ENCODE measurements at places on chromosomes 13 and 19.

GRCh38 chr19:49682274-49682673, 5.2 kb downstream of the PRMT1 start:
- no peaks in the 10 kb centered on the region for H3K27me3 ChIP-seq
- H3K36me3 ChIP-seq, result peaks cover 45% of the 10 kb centered on the region
- peaks cover 23% of the 10 kb centered on the region for H3K4me1 ChIP-seq
- H3K4me3 ChIP-seq, result no peak overlapping the region
- H3K27ac ChIP-seq, result no peak overlapping the region
- no peak for DNase-seq

DNA sequence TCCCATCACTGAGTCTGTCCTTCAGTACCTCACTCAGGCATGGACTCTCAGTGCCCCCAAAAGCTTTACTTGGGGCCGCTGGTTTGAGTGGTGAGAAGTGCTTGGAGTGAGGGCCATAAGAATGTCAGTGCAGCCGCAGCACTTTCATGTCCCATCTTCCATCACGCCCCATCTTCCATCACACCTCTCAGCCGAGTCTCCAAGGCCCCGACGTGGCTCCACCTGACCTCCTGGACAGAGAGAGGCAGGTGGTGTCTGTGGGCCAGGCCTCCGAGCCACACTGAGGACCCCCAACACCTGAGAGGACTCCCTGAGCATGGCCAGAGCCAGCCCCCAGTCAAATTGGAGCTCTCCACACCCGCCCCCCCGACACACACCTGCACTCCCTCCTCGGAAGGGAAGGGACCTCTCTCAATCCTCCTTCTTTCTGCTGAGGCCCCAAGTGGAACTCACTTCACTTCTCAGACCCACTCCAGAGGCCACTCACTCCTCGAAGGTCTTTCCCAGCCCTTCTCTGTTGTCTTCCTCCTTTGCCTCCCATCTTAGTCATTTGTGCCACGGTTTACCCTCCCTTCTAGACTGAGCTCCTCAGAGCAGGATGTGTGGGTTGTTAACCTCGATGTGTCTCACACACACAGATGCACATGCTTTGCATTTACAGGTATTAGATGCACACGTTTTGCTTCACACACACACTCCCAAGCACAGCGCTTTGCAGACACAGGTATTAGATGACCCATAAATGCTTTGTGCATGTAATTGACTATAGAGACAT, 65.7 kb upstream of the ATP12A start:
- H3K27me3 ChIP-seq, result no peaks in the 10 kb centered on the region

DNA sequence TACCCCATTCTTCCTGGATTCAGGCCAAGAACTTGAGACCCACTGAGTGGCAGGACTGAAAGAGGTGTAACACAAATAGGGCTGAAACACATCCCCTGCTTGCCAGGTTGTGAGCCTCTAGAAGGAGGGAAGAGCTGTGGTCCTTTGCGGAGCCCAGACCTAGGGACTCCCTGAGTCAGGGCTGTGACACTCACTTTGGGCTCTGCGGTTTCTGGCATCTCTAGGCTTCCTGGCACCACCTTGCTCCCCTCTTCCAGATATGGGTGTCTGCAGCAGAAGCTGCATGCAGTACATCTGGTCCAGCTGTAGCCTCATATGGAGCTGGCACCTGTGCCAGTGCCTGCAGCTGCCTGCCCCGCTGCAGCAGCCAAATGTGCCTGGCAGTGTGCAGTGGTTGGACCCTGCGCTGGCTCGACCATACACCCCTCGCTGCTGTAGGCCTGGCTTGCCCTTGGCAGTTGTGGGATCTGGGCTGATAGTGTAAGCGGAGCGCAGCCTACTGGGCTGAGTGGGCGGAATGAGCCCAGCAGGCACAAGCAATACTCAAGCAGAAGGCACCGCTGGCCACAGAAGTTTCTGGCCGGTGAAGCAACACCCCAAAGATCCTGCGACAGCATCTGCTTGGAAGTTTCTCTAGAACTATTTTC, 290.4 kb downstream of the SLITRK6 start:
- no peaks in the 10 kb centered on the region for H3K27me3 ChIP-seq
- no peaks in the 10 kb centered on the region for H3K4me1 ChIP-seq
- no peak overlapping the region for H3K4me3 ChIP-seq
- no peak overlapping the region for H3K27ac ChIP-seq
- no peaks in the 10 kb centered on the region for H3K36me3 ChIP-seq

DNA sequence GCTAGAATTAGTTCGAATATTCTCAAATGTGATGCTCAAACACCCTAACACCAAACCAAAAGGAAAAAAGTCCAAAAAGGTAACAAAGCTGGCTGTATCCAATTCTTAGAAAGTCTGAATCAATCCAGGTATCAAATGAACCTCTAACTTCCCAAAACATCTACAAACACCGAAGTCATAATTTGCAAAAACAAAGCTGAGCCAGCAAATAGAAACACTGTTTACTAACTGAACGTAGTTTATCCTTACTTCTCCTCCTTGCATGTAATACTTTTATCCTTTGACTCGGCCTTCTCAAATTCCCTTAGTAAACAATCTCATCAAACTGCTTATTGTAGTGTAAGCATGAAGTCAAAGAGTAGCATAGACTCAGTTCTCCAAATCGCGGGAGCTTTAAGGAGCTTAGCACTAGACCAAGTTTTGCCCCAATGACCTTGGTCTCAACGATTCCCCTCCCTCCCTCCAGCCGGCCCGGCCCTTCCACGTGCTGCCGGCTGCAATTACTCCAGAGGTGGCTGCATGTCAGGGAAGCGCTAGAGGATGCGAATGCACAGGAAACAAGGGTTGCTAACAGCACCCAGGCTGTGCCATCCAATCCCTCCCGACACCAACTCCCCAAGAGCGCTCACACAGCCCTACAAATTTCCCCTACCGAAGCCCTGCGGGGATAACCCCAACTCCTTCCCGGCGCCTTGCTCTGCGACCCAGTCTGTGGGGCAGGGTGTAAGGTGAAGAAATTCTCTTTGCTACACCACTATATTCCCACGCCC, 693 bp downstream of the XPO4 start:
- no peak for DNase-seq
- H3K27ac ChIP-seq, result peak overlapping the region; percentile 64
- H3K4me1 ChIP-seq, result no peaks in the 10 kb centered on the region
- peaks cover 19% of the 10 kb centered on the region for H3K36me3 ChIP-seq
- H3K4me3 ChIP-seq, result peak overlapping the region; percentile 99

DNA sequence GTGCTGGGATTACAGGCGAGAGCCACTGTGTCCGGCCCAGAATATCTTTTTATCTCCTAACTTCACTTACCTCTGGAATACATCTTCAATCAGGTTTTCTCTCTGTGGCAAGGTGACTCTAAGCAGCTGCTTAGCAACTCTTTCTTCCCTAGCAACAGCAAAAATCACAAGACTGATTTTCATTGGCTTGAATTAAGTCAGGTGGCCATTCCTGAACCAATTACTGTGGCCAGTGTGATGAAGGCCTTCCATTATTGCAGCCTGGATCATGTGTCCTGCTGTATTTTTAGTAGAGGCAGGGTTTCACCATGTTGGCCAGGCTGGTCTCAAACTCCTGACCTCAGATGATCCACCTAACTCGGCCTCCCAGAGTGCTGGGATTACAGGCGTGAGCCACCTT, 9.0 kb upstream of the LTBP4 start:
- no peak overlapping the region for H3K27ac ChIP-seq

- no peak for DNase-seq
- no peaks in the 10 kb centered on the region for H3K36me3 ChIP-seq
- no peaks in the 10 kb centered on the region for H3K4me1 ChIP-seq
- no peaks in the 10 kb centered on the region for H3K27me3 ChIP-seq
- H3K27ac ChIP-seq, result no peak overlapping the region
Observed at GRCh38 chr13:94236872-94237271, 242.6 kb downstream of the DCT start.

- no peak overlapping the region for H3K27ac ChIP-seq
- DNase-seq, result no peak
- H3K4me3 ChIP-seq, result no peak overlapping the region
- H3K4me1 ChIP-seq, result no peaks in the 10 kb centered on the region
Observed at GRCh38 chr19:29090783-29091526, 122.0 kb downstream of the UQCRFS1 start.

DNA sequence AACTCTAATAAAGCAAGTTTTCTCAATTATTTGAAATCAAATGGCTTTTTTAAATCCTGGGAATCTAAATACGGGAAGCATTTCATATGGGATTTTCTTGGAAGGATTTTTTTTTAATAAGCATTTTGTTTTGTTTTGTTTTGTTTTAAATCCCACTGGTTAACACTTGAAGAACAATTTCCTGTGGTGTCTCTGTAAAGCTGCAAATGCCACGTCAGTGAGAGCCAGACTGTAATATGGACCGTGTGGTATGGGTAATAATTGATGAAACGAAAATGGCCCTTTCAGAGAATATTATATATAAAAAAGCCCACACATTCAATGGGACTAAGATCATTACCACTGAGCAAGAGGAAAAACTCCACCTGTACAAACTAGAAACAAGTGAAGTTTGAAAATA, 33.9 kb upstream of the MIR17HG start:
- H3K4me1 ChIP-seq, result no peaks in the 10 kb centered on the region
- no peak for DNase-seq
- no peak overlapping the region for H3K27ac ChIP-seq
- no peaks in the 10 kb centered on the region for H3K36me3 ChIP-seq
- no peaks in the 10 kb centered on the region for H3K27me3 ChIP-seq

GRCh38 chr19:48695743-48696352, at the start of gene FUT2:
FUT2 (plus strand) TSS chr19:48695971; CDS start chr19:48702957, 6,986 bp downstream.
- H3K36me3 ChIP-seq, result no peaks in the 10 kb centered on the region
- H3K27ac ChIP-seq, result no peak within 1 kb of the TSS

GRCh38 chr19:41876847-41877832, at the start of gene CD79A:
CD79A (plus strand) TSS chr19:41877279; CDS start chr19:41877305, 26 bp downstream.
- H3K27ac ChIP-seq, result no peak within 1 kb of the TSS
- H3K4me3 ChIP-seq, result no peak within 1 kb of the TSS
- H3K27me3 ChIP-seq, result peaks cover 7% of the 10 kb centered on the region
- no peaks in the 10 kb centered on the region for H3K4me1 ChIP-seq
- H3K36me3 ChIP-seq, result peaks cover 3% of the 10 kb centered on the region

GRCh38 chr13:34815526-34815925, 126.5 kb upstream of the NBEA start:
- H3K36me3 ChIP-seq, result no peaks in the 10 kb centered on the region
- H3K27ac ChIP-seq, result no peak overlapping the region
- no peaks in the 10 kb centered on the region for H3K27me3 ChIP-seq
- H3K4me3 ChIP-seq, result no peak overlapping the region
- no peaks in the 10 kb centered on the region for H3K4me1 ChIP-seq

DNA sequence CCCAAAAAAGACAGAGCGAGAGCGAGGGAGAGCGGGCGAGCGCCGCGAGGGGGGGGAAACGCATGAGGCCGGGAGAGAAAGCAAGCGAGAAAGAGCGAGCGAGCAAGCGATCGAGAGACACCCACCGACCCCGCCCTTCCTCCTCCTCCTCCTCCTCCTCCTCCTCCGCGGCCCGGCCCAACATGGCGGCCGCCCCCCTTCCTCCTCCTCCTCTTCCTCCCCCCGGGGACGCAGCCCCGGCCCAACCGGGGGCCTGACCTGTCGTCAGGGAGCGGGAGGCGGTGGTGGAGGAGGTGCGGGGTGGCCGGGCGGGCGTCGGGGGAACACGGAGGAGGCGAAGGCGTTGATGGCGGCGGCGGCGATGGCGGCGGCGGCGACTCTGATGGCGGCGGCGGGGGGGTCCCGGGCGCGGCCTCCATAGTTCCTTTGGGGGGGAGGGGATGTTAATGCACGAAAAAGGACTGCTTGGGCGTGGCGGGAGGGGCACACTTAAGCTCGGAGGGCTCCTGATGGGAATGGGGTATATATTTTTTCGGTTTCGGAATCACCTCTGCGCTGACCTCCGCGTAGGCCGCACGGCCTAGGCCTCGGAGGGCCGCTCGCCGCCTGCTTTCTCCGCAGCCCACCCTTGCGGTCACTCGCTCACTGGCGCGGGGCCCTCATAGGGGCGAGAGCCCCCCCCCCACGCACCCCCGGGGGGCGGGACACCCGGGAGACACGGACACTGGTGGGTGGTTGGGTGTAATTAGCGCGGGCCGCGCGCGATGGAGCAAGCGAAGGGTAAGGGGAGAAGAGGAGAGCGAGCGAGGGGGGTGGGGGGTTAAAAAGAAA, 1.2 kb downstream of the ZC3H4 start:
- DNase-seq, result peak; percentile 72
- H3K4me3 ChIP-seq, result peak overlapping the region; percentile 64
- peak overlapping the region; percentile 93 for H3K27ac ChIP-seq
- H3K27me3 ChIP-seq, result no peaks in the 10 kb centered on the region

GRCh38 chr13:30735025-30735871, at the start of gene ALOX5AP:
ALOX5AP (plus strand) TSS chr13:30735543; CDS start chr13:30735606, 63 bp downstream.
- H3K4me3 ChIP-seq, result no peak within 1 kb of the TSS
- no peak for DNase-seq
- H3K4me1 ChIP-seq, result peaks cover 9% of the 10 kb centered on the region
- no peaks in the 10 kb centered on the region for H3K36me3 ChIP-seq
- H3K27me3 ChIP-seq, result no peaks in the 10 kb centered on the region
- H3K27ac ChIP-seq, result no peak within 1 kb of the TSS

- peak; percentile 68 for DNase-seq
- H3K36me3 ChIP-seq, result peaks cover 21% of the 10 kb centered on the region
- H3K27ac ChIP-seq, result peak overlapping the region; percentile 18
- peaks cover 11% of the 10 kb centered on the region for H3K4me1 ChIP-seq
Observed at GRCh38 chr13:73767191-73767741, 366.9 kb downstream of the KLF12 start.

GRCh38 chr19:58010507-58010906, 7.9 kb upstream of the ZNF606 start:
- no peak overlapping the region for H3K27ac ChIP-seq
- no peaks in the 10 kb centered on the region for H3K27me3 ChIP-seq
- H3K4me1 ChIP-seq, result no peaks in the 10 kb centered on the region
- peaks cover 19% of the 10 kb centered on the region for H3K36me3 ChIP-seq

GRCh38 chr13:63396746-63397145, 1981.1 kb upstream of the PCDH20 start:
- no peak overlapping the region for H3K4me3 ChIP-seq
- no peaks in the 10 kb centered on the region for H3K27me3 ChIP-seq
- no peaks in the 10 kb centered on the region for H3K36me3 ChIP-seq
- H3K27ac ChIP-seq, result no peak overlapping the region
- no peak for DNase-seq

- no peaks in the 10 kb centered on the region for H3K27me3 ChIP-seq
- no peaks in the 10 kb centered on the region for H3K36me3 ChIP-seq
- no peaks in the 10 kb centered on the region for H3K4me1 ChIP-seq
Observed at GRCh38 chr19:11861301-11861700, 12.8 kb downstream of the ZNF439 start.
